ENCODE measurements at places on chromosomes 12 and 14.

DNA sequence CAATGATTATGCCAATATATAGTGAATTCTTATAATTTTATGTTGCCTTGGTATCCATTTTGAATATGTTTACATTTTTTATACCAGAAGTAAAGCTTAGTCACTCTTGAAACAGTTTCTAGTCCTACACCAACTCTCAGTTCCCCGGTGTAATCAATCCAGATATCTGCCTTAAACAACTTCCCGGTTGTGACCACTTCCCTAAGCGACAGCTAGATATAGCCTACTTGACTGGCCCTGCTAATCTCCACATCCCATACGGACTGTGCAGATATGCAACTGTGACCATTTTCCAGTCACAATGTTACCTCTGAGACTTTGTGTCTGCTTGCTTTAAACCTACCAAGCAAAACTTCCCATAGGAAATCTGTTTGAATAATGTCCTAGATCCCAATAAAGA lies 1551.5 kb upstream of the SEL1L start:
- DNase-seq = no peak

GRCh38 chr14:95533391-95533821 lies 1.4 kb upstream of the GLRX5 start:
- no peak for DNase-seq

DNA sequence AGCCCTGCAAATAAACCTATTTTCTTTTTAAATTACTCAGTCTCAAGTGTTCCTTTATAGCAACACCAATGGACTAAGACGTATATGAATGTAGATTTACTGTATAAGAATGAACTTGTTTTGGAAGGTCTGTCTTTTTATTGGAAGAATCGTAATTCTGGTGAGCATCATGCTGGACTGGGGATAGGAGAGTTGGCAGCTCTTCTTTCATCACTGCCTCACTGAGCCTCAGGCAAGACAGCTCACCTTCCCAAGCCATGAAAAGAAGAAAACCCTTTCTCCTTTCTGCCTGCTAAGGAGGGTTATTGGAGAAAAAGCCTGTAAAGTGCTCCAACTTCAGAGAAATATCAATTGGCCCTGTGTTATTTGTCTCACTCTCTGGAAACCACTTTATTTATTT lies 9.1 kb upstream of the RNF34 start:
- no peak for DNase-seq

- DNase-seq = no peak
Measured at GRCh38 chr14:78403278-78403815, 233.2 kb downstream of the NRXN3 start.

GRCh38 chr12:105993766-105994555 lies 144.8 kb downstream of the NUAK1 start:
- no peak for DNase-seq

DNA sequence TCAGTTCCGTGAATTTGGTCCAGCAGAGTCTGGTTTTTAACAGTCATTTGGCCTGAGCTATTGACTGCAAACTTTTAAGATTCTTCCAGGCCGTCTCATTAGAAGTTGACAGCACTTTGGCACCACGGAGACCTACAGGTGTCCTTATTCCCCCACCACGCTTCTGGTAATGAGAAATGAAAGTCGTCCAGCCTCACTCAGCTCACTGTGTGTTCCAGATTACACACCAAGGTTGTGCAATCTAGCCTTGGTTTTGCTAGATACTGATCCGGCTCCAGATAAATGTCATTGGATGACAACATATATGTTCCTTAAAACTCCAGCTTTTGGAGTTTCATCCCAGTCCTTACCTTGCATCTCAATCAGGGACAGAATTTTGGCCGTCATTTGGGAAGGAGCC lies 210.4 kb downstream of the CHST11 start:
- DNase-seq = no peak

- no peak for DNase-seq
Measured at GRCh38 chr14:60288279-60288678, 39.3 kb downstream of the PPM1A start.

DNA sequence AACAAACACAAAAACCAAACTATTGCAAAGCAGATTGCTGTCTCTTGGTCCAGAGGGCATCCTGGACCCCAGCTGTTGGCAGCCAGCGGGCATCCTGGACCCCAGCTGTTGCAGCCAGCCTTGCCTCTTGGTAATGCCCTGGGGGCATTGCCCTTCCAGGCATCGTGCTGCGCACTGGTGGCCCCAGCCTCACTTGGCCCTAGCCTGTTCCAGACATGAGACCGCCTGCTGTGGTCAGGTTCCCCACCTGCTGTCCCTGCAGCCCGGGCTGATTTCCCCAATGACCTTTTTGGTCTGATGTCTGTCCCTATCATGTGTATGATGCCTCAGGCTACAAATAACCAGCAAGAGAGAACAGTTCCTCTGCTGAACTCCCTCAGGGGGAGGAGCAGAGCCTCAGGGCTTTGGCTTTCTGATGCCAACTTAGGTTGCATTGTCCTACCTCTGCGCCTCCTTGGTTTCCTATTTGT lies 20.8 kb downstream of the MLXIP start:
- no peak for DNase-seq

- DNase-seq = no peak
Measured at GRCh38 chr14:37870170-37870569, 274.7 kb downstream of the TTC6 start.

- no peak for DNase-seq
Measured at GRCh38 chr12:108468196-108468968, 46.7 kb upstream of the FICD start.

- DNase-seq = no peak
Measured at GRCh38 chr12:128684352-128684751, 139.4 kb downstream of the SLC15A4 start.

DNA sequence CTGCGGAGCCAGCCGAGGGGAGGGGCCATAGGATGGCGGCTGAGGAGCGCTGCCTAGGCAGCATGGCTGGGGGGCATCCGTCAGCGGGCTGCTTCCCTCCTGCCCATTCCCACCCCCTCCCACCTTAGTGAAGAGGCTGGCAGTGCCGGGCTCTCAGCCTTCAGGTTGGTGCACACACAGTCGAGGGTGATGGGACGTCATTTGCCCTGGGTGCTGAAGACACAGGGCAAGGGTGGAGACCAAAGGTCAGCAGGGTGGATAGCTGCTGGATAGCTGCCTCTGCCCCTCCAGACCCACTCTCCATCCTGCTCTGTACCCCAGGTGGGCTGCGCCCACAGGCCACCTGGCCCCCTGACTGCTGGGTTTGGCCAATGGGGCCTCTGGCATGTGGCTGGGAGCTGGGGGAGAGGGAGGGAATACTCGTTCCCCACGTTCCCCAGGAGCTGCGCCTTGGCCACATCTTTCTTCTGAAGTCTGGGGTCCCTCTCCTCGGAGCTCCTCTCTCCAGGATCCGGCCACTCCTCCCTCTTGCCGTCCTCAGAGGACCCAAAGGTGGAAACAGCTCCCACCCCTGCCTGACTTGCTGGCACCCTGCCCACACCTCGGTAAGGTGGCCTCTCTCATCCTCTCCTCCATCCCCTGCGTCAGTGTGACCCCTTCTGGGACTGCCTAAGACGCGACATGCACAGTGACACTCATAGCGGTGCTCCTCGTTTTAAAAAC lies 11.2 kb upstream of the CDC42BPB start:
- DNase-seq = no peak

DNA sequence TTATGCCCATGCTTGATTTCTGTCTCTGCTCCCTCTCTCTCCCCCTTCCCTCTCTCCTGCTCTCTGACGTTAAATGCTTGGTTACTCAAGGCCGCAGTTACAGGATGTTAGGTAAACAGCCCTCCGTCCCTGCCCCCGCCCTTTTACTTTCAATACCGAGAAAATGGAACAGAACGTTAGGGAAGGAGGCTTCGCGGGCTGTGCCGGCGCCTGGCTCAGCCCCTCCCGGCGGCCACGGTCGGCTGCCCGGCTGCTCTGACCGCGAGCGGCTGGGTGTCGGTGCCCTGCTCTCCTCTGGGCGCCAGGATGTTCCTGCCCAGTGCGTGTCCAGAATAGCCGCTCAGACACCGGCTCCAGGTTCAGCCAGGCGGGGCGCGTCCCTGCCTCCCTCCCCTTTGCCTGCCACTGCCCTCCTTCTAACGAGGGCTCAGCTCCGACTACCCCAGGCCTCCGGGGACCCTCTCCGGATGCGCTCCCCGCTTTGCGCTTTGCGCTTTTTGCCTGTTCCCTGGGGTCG lies 166.1 kb downstream of the ADCK1 start:
- DNase-seq = no peak

- DNase-seq = no peak
Measured at GRCh38 chr12:20264608-20265114, 103.7 kb upstream of the PDE3A start.

GRCh38 chr14:55294603-55295002 lies 23.4 kb downstream of the FBXO34 start:
- DNase-seq = no peak

- no peak for DNase-seq
Measured at GRCh38 chr14:84098261-84098660, 1431.7 kb upstream of the FLRT2 start.

DNA sequence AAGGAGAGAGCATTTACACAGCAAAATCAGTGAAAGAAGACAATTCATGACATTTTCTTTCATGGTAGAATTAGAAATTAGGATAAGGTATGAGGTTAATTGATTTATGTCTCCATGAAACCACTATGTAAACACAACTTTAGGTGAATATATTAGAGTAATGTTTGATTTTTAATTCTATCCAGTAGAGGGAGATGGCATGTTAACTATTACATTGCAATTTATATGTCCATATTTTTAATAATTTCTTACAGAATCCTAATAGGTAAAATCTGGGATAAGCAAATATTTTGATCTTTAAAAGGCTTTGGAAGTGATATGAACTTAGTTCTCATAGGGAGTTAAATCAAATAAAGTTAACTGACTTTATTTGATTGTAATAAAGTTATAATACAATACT lies 373.4 kb upstream of the PDE3A start:
- DNase-seq = no peak

- DNase-seq = no peak
Measured at GRCh38 chr12:64673490-64674169, 63.3 kb downstream of the RASSF3 start.

- no peak for DNase-seq
Measured at GRCh38 chr12:73274976-73275375, 1002.8 kb downstream of the TRHDE start.

GRCh38 chr12:44874981-44875416 lies 1.1 kb downstream of the NELL2 start:
- no peak for DNase-seq

DNA sequence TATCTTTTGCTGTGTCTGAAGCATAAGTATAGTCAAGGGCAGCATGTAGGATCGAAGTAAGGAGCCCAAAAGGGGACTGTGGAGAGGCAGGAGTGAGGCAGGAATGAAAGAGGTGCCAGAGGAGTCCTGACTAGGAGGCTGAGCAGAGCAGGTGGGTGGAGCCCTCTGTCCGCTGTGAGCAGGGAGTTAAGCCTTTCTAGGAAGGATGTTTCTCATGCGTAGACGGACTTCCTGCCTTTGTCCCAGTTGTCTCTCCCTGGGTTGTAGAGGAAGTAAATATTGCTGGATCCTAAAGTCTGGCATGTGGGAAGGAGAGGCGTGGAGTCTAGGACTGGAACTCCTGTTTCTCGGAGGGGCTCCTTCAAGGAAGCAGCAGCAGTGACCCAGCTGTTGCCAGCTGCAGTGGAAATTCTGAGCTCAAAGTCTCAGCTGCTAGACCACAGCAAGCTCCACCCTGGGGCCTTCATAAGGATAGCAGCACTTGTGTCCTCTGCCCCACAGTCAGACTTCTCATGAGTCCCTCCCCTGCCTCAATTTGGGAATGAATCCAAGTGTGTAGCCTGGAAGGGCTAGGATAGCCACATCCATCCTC lies 44.0 kb downstream of the RBMS2 start:
- DNase-seq = no peak

DNA sequence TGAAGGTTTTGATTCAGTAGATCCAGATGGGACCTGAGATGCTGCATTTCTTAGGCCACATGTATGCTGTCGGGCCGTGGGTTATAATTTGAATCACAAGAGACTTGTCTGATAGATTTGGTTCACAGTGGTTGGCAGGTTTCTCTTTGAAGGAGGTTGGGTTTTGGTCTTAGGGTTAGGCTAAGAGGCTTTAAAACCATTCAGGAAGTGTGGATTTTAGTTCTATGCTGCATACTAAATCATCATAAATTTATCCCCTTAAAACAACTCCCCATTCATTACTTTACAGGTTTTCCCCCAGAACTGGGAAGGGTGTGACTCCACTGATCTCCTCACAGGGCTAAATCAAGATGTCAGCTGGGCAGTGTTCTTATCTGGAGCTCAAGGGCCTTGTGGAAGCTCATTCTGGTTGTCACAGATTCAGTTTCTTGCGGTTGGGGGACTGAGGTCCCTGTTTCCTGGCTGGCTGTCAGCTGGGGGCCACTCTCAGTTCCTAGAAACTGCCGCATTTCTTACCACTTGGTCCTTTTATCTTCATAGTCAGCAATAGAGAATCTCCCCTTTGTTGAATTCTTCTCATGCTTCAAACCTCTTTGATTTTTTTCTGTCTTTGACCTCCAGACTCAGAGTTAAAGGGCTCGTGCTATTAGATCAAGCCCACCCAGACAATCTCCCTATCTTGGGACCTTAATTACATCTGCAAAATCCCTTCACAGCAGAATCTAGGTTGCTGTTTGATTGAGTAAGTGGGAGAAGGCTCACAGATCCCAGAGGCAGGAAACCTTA lies 20.6 kb upstream of the PCNX1 start:
- DNase-seq = no peak

GRCh38 chr14:50083467-50084337 lies 32.7 kb downstream of the VCPKMT start:
- no peak for DNase-seq

DNA sequence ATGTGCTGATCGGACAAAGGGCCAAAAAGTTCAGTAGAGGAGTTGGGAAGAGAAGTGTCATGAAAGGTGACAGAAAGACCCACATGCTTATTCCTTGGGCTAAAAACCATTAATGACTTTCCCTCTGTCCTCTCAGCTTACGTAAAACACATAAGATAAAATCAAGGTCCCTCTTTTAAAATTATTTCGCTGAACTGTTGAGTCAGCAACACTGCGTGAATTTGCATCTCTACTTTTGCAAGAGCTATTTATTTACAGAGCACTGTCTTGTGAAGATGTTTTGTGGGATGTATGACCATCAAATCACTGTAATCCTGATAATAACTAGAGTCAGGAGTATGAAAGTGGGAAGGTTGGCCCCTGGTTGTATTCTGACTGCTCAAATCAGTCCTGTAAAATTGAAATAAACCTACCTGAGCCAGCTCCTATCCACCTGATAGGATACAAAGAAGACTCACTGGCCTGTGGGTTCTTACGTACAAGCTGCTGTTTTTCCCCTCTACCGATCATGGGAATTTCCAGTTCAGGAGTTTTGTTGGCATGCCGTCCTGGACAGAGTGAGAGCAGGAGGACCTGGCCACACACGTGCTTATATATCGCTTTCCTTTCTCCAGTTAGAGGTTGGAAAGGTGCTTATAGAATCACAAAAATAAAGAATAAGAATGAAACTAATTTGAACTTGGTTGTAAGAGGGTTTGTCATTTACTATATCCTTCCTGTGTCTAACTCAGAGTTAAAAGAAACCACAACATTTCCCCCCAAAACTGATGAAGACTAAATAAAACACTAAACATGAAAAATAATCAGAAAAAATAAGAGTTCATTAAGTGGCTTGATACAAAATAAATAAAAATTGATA lies 42.9 kb downstream of the IFNG-AS1 start:
- DNase-seq = no peak

- DNase-seq = no peak
Measured at GRCh38 chr14:44989497-44990440, 27.8 kb downstream of the TOGARAM1 start.

GRCh38 chr12:87305481-87305880 lies 723.7 kb downstream of the C12orf50 start:
- DNase-seq = no peak

- DNase-seq = no peak
Measured at GRCh38 chr12:8950221-8950527, 729 bp upstream of the M6PR start.
